ENCODE measurements at places on chromosomes 2 and 18.

GRCh38 chr2:43238176-43238575, 11.8 kb upstream of the ZFP36L2 start:
- no peak for ATAC-seq

GRCh38 chr2:42087857-42088195, 40.0 kb downstream of the PKDCC start:
- ATAC-seq: no peak

GRCh38 chr2:222955008-222955407, 94.2 kb downstream of the ACSL3 start:
- ATAC-seq: no peak

DNA sequence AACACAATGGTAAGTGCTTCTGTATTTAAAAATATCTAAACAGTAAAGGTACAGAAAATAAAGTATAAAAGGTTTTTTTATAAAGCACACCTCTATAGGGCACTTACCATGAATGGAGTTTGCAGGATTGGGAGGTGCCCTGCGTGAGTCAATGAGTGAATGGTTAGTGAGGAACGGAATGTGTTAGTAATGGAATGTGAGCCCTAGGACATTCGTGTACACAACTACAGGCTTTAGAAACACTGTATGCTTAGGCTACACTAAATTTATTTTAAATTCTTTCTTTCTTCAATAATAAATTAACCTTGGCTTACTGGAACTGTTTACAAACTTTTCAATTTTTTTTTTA, 337.9 kb upstream of the SLC39A10 start:
- no peak for ATAC-seq

DNA sequence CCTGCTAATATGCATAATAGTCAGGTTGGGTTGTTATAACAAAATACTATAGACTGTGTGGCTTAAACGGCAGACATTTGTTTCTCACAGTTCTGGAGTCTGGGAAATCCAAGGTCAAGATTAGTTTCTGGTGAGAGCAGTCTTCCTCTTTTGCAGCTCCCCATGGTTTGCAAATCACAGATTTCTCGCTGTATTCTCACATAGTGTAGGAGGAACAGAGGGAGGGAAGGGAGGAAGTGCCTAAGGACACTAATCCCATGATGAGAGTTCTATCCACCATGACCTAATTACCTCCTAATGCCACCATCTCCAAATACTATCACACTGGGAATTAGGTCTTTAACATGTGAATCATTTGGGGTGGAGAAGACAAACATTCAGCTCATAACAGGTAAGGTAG, 20.1 kb upstream of the PTH2R start:
- ATAC-seq: no peak

- no peak for ATAC-seq
Observed at GRCh38 chr18:26741048-26741447, 124.5 kb downstream of the AQP4 start.

GRCh38 chr2:197875763-197876162, 71.4 kb downstream of the PLCL1 start:
- ATAC-seq: no peak

GRCh38 chr2:218516614-218517013, 51.5 kb downstream of the USP37 start:
- no peak for ATAC-seq

- ATAC-seq: no peak
Observed at GRCh38 chr2:147934881-147935620, 85.5 kb downstream of the ORC4 start.

GRCh38 chr18:42931491-42931890, 184.0 kb downstream of the RIT2 start:
- ATAC-seq: no peak

DNA sequence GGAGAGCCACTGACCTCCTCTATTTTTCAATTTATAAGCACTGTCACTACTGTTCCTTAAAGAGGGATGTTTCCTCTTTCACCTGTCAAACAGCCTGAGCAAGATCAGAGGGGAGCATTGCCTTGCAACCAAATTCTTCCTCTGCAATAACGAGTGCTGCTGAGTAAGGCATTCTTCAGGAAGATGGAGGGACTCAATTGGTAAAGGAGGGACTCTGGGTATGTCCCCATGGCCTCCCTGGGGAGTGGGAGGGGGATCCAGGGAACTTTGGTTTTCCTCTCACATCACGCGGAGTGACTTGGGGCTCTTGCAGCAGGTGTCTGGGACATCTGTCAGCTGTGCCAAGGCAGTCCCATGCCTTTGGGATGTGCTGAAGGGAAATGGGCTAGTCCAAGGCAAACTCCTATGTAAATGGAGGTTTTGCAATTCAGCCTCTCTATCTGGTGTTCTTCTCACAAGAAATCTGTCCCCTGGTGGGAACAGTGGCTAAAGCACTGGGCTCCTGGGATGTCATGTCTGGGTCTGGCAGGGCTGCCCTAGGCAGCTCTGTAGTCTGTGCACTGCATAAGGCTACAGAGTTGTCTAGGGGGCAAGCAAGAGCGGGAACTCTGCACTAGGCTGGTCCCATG, 14.4 kb upstream of the HES6 start:
- no peak for ATAC-seq

DNA sequence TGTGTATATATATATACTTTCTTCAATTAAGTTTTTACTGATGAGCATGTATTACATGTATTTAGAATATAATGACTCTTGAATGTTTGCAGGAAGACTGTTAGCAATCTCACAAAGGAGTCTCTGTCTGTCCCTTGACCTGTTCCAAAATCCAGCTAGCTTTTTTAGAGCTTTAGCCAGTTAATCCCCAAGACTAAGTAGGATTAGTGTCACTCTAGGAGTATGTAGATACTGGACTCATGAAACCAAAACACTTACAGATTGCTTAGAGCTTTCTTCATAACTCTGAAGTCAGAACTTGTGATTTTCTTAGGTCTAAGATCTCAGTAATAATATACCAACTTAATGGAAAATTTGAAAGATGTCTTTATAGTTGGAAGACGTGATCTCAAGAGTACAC, 2.2 kb downstream of the UBXN4 start:
- ATAC-seq: no peak

DNA sequence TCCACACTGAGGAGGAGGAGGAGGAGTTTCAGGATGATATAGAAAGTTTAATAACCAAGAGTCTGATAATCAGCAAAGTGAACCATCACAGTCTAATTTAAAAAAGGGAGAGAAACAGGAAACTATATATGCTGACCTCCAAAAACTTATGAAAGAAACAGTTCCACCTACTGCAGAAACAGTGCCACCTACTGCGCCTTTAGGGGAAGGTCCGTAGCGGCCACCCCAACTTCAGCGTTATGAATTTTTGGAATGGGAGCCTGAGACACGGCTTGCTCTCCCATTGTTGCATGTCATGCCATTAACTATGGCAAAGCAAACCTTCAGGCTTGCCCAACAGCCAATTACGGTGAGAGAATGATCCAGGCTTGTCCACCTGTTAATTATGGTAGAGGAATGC, 1719.2 kb upstream of the LRRTM1 start:
- ATAC-seq: no peak

GRCh38 chr2:15579641-15580040, 12.0 kb upstream of the DDX1 start:
- ATAC-seq: no peak

- ATAC-seq: no peak
Observed at GRCh38 chr2:236947294-236947693, 138.4 kb upstream of the COPS8 start.

GRCh38 chr18:8357320-8357719, 251.9 kb upstream of the RAB12 start:
- ATAC-seq: no peak

GRCh38 chr2:134413430-134413829, 159.6 kb downstream of the MGAT5 start:
- no peak for ATAC-seq

GRCh38 chr18:75041586-75041985, 167.4 kb downstream of the PTGR3 start:
- no peak for ATAC-seq

DNA sequence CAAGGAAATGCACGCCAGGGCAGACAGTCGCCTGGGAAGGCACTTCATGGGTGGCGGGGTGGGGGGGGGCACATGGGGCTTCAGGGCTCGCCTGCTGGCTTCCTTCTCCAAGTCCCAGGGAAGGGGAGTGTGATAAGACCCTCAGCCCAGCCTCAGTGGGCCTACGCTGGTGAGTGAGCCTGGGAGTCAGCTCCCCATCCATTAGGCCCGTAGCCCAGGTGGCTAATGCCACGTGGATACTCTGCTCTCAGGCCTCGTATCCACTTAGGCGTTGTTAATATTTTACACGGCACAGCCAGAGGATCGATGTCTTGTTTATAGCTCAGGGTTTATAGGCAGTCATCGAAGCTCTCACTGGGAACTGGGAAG, 47.1 kb downstream of the KCNIP3 start:
- no peak for ATAC-seq

DNA sequence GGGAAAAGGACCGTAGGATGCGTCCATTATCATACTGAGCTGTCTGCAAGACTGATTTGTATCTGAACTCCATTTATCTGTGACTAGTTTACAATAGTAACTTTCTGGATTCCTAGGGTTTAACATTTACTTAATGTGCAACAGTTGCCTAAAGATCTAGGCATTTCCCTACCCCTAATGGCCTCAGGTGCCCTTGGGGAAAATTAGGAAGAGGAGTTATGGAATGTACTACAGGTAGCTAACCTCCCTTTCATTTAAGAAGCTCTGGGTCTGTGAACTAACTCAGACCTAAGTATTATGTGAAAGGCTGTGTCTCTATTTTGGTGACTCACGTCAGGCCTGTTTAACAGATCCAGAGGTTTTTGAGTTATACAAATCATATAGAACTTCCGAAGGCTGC, 59.5 kb downstream of the TDRD15 start:
- no peak for ATAC-seq

- no peak for ATAC-seq
Observed at GRCh38 chr18:36402765-36403396, 105.4 kb downstream of the FHOD3 start.

- no peak for ATAC-seq
Observed at GRCh38 chr18:11955239-11956029, 25.9 kb upstream of the IMPA2 start.

GRCh38 chr2:64119369-64119768, 24.9 kb downstream of the PELI1 start:
- ATAC-seq: no peak

DNA sequence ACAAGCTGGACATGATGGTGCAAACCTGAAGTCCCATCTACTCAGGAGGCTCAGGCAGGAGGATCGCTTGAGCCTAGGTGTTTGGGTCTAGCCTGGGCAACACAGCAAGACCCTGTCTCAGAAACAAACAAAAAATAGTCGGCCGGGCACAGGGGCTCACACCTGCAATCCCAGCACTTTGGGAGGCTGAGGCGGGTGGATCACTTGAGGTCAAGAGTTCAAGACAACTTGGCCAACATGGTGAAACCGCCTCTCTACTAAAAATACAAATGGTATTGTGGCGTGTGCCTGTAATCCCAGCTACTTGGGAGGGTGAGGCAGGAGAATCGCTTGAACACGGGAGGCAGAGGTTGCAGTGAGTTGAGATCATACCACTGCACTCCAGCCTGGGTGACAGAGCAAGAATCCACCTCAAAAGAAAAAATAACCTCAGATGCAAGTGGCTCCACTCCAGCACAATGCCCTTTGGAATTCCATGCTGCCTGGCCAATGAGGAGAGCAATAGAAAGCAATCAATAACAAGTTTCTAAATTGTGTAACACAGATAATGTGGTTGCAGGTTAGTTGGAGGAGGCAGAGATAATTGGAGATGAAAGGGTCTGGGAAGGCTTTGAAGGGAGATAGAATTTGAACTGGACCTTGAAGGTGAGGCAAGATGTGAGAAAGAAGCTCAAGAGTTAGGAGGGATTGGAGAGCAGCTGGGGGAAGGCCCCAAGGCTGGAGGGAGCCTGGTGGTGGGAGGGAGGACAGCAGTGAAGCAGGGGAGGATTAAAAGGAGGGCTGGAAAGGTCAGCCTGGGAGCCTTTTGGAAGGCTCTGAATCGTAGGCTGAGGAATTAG, 6.0 kb downstream of the TTC31 start:
- no peak for ATAC-seq

DNA sequence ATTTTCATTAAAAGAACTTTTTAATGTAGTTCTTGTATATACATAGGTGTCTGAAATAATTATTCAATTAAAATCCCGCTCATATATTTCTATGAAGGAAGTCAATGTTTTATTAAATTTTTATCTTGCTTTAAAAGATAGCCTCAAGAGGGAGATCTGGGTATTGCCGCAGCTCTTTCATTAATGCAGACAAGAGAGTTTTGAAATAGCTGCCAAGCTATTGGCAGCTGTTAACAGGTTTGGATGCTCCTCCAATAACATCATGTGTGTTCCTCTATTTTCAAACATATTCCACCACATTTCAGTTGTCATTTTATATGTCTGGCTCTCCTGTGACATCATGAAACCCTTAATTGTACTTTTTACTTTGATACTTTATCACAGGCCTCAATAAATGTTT, 12.9 kb upstream of the NT5C1B start:
- ATAC-seq: no peak

GRCh38 chr2:102438578-102438977, 15.6 kb downstream of the IL18RAP start:
- no peak for ATAC-seq

DNA sequence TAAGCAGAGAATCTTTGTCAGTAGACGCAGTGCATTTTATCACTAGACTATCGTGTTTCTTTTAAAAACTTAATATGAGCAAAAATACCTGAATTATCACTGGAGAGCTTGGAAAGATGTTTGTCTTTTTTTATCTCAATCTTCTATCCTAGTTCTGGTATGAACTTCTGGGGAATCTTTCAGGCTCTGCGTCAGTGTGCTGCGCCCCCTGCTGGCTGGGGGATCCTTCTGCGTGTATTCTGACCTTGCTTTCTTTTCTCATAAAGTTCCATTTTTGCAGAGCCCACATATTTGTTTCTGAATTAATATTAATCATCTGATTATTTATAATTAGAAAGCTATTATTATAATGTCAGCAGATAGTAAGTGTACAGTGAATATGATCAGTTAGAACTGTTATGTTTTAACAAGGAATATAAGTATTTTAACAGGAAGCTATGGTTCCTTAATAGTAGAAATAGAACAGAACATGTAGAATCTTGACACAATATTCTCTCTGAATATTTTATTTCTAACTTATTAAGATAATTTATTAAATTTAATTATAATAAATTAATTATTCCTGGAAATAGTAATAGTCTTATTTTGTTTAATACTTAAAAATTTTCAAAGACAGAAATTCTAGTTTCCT, 945.0 kb upstream of the CRIM1 start:
- ATAC-seq: no peak

DNA sequence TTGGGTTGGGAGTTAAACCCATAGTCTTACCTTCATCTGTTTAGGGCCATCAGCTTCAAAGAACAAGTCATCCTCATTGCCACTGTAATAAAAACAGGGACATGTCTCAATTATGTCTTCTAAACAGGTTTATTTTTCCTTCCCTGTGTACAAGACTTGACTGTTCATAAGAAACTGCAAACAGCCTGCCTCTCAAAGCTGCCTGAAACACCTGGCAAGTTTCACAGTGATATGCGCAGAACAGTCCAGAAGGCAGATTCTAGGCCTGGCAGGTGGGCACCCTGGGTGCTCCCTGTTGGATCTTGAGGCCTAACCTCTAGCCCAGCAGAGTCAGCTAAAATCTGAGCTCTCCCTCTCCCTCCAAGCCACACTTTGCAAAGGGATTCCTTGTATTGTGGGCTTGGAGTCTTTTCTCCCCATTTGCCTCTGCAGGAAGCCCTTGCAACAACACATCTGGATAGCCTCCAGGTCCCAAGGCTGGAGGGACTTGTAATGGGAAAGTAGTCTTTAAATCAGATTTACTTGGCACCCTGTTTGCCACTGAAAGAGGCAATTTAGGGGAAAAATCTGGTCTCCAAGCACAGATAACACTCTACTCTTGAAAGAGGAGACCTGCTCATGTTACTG, 930 bp downstream of the IL1B start:
- ATAC-seq: no peak

- no peak for ATAC-seq
Observed at GRCh38 chr2:141381946-141382345, 748.9 kb downstream of the LRP1B start.

GRCh38 chr18:14015416-14015815, 100.1 kb upstream of the MC2R start:
- ATAC-seq: no peak
